GM12864 (cell line): ENCODE measurements at places on chromosomes 7 and 10.

DNA sequence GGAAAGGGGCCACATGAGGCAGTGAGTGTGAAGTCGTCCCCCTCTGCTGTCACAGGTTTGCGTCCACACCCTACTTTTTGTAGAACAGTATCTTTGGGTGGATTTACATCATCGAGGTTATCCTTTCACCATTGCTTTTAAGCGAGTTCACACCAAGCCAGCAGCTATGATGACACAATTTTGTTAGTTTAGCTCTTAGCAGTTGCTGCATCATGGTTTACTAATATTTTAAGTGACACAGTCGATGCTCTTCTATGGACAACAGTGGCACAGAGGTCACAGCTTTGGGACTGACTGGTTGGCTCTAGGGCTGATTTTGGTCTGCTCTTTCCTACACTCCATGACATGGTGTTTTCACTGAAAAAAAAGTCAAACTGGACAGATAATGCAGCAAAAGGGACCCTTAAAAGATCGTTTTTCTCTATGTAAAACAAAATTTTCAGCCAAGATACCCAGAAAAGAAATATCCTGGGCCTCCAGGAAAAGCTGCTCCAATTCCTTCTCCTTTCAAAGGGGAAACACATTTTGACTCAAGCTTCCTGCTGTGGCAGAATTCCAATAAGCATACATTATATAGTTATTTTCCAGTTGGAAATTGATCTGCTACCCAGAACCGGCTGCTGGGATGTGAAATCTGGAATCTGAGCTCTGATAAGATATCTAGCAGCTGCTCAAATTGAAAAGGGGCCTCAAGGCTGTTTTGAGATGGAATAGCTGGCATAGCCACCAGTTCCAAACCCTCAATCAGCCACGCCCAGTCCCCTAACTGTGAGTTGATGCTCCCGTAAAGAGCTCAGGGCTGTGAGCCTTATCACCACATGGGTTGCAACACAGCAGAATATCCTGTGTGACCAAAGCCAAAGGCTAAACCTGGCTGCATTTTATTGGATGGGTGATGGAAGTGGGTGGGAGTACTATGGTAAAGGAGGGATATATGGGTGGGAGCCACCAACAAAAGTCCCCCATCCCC, 114.2 kb downstream of the SMURF1 start:
- no peak for DNase-seq

DNA sequence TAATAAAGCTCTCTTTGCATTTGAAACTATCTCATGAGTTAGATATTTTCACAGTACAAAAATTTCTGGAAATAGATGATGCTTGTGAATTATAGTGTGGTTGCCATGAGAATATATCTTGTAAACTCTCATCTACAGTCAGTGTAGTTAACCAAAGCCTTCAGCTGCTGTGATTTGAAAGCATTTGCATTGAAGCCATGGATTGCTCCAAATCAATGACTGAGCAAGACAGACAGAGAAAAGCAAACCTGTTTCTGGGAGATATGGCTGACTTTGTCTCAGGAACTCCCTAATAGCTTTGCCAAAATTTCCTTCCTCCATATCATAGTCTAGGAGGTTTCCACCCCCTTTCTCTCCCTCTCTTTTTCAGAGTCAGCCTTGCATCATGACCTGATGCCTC, 955.3 kb downstream of the REEP3 start:
- DNase-seq: no peak

GRCh38 chr10:129786216-129786615, 177.9 kb downstream of the EBF3 start:
- DNase-seq: no peak

GRCh38 chr10:130233426-130233825, 97.2 kb downstream of the GLRX3 start:
- DNase-seq: no peak

DNA sequence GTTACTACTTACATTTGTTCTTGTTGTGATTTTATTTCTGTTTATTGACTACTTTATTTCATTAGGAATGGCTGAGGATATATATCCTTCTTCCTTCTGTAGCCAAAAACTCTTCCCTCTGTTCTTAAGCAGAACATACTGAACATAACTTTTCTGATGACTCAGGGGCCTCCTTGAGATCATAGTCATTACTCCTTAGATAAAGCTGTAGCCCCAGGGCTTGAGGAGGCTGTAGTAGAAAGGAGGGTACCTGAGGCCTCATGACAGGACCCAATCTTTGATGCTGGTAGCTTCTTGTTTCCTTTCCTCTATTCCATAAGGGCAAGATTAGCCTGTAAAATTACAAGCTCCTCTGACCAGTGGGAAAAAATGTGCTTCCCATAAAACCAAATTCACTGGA, 41.2 kb upstream of the FGFR2 start:
- no peak for DNase-seq

DNA sequence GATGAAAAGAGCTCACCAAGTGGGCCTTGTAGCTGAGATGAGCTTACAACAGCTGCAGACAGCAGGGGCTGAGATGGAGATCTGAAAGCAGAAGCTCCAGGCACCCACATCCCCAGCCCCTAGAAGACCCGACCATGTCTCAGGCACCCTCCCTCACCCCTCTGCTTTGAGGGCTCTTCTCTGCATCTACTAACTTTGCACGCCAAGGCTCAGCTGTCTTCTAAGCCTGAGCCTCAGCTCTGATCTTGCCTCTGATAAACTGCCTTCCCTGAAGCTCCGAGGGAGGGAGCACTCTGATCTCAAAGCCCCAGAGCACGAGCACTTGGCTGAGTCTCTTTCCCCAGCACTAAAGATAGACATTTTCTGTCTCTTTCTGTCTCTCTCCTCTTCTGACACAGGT, 42.0 kb downstream of the ANXA8 start:
- DNase-seq: no peak

- DNase-seq: no peak
Observed at GRCh38 chr7:155965010-155965409, 152.7 kb upstream of the SHH start.

DNA sequence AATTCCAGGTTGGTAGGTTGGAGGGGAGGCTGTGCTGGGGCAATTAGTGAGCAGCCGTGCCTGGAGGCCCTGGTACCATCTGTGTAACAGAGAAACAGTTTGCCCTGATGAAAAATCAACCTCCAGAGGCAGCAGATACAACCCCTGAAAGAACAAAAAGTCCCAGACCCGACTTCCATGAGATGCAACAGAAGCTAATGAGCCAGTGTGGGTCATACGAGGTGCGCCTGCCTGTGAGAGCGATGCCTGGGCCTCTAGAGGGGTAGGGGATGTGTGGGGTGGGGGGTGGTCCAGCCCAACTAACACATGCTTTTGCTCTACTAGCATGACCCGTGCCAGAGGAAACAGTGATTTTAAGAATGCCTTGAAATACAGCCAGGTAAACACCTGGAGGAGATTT, 39.3 kb downstream of the CELF2 start:
- no peak for DNase-seq

DNA sequence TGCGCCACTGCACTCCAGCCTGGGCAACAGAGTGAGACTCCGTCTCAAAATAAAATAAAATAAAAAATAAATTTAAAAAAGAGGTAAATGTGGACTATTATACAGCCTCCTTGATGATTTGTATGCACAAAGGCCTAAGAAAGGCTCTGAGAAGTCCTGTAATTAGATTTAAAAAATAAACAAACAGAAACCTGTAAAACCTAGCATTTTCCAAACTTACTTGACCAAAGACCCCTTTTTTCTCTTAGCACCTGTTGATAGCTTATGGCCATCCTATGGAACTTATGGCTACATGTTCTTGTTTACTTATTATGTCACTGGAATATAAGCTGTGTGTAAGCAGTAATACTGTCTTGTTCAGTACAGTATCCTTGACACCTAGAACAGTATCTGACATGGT, 5.7 kb downstream of the DNAJC2 start:
- DNase-seq: no peak

GRCh38 chr7:143849785-143850479, 52.0 kb downstream of the TCAF1 start:
- DNase-seq: no peak

DNA sequence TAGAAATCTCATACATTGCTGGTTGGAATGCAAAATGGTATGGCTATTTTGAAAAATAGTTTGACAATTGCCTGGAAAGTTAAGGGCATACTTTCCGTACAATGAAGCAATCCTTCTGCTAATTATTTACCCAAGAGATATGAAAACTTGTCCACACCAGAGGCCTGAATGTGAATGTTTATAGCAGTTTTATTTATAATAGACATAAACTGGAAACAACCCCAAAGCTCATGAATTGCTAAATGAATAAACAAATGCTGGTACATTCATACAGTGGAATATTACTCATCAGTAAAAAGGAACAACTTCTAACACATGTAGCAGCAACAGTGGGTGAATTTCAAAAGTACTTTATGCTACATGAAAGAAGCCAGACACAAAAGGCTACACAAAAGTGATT, 42.7 kb downstream of the MMRN2 start:
- DNase-seq: no peak

GRCh38 chr7:79534128-79534527, 80.7 kb upstream of the MAGI2 start:
- DNase-seq: no peak

GRCh38 chr10:58641708-58642107, 129.0 kb downstream of the BICC1 start:
- DNase-seq: no peak

- DNase-seq: no peak
Observed at GRCh38 chr10:7922707-7923106, 104.4 kb downstream of the TAF3 start.

DNA sequence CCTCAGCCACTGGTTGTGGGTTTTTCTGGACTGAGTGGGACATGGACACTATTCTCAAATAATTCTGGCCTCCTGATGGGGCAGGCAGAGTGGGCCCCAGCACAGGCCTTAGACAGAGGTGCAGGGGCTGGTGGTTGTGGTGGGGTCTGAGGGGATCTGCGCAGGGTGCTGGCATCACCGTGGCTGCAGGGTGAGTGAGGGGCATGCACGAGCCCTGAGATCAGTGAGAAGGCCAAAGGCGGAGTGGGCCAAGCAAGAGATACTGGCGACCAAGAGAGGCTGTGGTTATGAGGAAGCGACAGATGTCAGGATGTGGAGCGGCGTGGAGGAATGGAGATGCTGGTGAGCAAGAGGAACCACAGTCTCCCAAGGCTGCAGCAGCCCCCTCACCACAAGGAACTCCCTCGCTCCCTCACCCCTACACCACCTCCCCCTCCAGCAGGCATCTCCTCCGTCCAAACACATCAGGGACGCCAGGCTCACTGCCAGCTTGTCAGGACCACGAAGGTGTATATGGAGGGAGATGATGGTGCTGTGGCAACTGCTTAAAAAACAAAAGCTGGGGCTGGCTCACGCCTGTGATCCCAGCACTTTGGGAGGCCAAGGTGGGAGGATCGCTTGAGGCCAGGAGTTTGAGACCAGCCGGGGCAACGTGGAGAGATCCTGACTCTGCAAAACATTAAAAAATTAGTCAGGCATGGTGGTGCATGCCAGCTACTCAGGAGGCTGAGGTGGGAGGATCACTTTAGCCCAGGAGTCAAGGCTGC, 9.6 kb downstream of the PRF1 start:
- no peak for DNase-seq

- no peak for DNase-seq
Observed at GRCh38 chr7:5381071-5381772, 42.4 kb downstream of the TNRC18 start.

- DNase-seq: no peak
Observed at GRCh38 chr10:112689327-112690072, 242.5 kb downstream of the VTI1A start.

GRCh38 chr10:3484306-3485056, 300.5 kb downstream of the KLF6 start:
- DNase-seq: peak; percentile 74

GRCh38 chr10:128095753-128096469, 30.3 kb downstream of the MKI67 start:
- peak; percentile 15 for DNase-seq

- no peak for DNase-seq
Observed at GRCh38 chr10:86960003-86960862, 1.8 kb downstream of the SNCG start.

GRCh38 chr10:133230387-133231195, 574 bp downstream of the UTF1 start:
- no peak for DNase-seq

- no peak for DNase-seq
Observed at GRCh38 chr7:36215457-36215765, 62.4 kb downstream of the EEPD1 start.

GRCh38 chr10:78618050-78618449, 450.7 kb upstream of the ZMIZ1 start:
- DNase-seq: no peak

- DNase-seq: no peak
Observed at GRCh38 chr7:40095695-40096327, 38.6 kb downstream of the MPLKIP start.

DNA sequence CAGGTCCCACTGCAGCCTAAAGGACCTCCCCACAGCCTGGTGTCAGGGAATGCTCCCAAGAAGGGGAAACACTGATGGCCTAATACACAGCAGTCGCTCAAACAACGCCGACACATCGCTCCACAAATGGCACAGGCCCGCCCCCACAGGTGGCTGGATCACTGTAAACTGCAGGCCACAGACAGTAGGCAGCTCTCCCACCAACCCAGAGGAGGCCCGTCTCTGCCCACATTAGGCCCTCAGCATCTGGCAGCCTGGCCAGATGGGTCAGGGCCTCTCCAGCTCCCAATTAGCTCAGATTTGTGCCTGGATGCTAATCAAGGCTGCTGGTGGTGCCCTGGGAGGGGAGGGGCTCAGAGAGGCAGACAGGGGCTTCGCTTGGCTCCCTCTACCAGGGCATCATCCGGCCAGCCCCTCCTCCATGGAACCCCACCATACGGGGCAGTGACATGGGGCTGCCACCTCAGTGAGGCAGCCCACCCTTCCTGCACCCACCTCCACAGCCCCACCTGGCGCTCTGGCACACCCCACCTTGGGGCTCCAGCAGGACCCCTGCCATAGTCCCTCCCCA, 42.7 kb downstream of the CAMK2B start:
- no peak for DNase-seq

- DNase-seq: peak; percentile 59
Observed at GRCh38 chr10:47261121-47261520, 38.9 kb upstream of the GDF10 start.

- DNase-seq: no peak
Observed at GRCh38 chr7:107999779-108000560, 3.0 kb downstream of the LAMB1 start.

- no peak for DNase-seq
Observed at GRCh38 chr7:57425239-57425944, 24.6 kb upstream of the ZNF716 start.

GRCh38 chr10:86036544-86036831, 330.1 kb downstream of the GRID1 start:
- DNase-seq: no peak

DNA sequence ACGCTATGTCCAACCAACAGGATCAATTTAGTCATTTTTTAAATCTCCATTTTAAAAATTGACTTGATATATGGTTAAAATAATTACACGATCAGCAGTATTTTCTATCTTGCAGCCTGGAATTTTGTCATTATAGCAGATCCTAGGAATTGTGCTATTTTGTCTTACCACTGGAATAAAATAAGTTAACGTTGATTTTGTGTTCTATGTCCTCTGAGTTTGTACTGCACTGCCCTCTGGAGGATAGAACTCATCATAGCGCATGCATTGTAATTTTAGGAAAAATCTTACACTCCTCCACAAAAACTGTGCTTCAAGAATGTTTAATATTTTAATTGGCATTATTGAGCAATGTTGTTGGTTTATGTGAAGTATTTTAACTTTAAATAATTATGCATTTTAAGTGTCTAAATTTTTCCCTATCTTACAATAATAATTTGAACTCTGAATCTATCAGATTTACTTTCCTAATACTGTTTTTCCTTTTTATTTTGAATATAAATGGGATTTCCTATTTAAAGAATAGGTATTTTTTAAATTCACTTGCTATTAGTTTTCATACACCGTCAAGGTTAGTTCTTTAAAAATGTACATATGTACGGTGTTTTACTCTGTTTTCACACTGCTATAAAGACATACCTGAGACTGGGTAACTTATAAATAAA, 220.1 kb downstream of the PPP1R3A start:
- DNase-seq: no peak
